PC-9 (cell line): ENCODE measurements at places on chromosomes 2 and 18. TPM values are rescaled to one million over a fixed set of nuclear protein-coding genes. Genes with fewer than 3 reads are reported as not detected.

DNA sequence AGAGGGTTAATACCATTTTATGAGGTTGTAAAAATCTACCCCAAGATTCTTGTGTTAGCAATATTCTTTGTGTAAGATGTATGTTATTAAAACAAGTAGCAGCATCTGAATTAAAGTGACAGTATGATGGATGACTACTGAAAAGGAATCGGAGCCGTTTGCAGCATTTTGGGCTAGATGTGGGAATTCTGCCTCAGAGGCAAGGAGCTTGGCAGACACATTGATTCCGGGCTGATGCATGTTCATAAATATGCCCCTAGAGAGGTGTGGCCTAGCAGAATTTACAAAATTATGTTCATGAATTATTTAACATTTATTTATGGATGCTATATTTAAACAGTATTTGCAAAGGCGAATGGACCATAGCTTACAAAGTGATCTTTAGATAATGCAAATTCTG is 389.0 kb upstream of the ETAA1 start:
- no peaks in the 10 kb centered on the region for H3K27me3 ChIP-seq
- H3K4me1 ChIP-seq = no peaks in the 10 kb centered on the region

DNA sequence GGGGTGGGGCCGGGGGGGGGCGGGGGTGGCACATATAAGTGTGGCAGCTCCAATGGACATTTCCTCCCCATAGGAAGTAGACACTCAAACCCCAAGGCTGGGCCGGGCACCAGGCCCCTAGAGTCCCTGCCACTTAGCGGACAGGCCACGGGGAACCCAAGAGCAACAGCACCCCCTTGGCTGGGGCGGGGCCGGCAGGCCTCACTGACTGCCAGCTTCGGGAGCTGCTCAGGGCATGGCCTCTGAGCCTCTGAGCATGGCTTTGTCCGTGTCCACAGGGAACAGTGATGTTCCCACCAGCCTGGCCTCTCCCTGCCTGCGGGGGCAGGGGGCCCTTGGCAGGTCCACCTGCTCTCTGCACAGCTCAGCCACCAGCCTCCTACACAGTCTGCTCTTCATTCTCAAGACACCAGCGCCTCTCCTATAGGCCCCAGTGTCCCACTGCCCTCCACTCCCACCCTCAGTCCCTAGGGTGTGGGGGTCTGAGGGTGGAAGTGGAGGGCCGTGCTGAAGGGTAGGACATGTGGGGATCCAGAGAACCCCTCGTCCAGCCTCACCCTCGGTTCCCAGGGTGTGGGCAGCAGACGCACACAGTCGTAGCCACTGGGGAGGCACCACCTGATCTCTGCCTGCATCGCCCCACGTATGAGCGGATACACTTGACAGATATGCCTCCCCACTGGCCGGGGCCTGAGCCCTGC is 106.7 kb downstream of the FAM210A start:
- no peak overlapping the region for H3K27ac ChIP-seq
- DNase-seq = no peak
- no peak overlapping the region for H3K4me3 ChIP-seq
- peaks cover 93% of the 10 kb centered on the region for H3K27me3 ChIP-seq

The TWIST2 gene
- 4.1 and 5.0 TPM in 2 replicates for total RNA-seq

GRCh38 chr2:152822676-152823075 is 104.3 kb downstream of the ARL6IP6 start:
- no peaks in the 10 kb centered on the region for H3K36me3 ChIP-seq
- no peaks in the 10 kb centered on the region for H3K27me3 ChIP-seq
- no peak overlapping the region for H3K27ac ChIP-seq
- no peak for DNase-seq
- H3K4me1 ChIP-seq = no peaks in the 10 kb centered on the region
- H3K4me3 ChIP-seq = no peak overlapping the region

- no peaks in the 10 kb centered on the region for H3K36me3 ChIP-seq
- no peak overlapping the region for H3K27ac ChIP-seq
- H3K27me3 ChIP-seq = no peaks in the 10 kb centered on the region
- no peak overlapping the region for H3K4me3 ChIP-seq
- no peak for DNase-seq
- H3K4me1 ChIP-seq = no peaks in the 10 kb centered on the region
Measured at GRCh38 chr18:8686611-8687010, 18.7 kb upstream of the MTCL1 start.

The CDK15 gene
- not detected in 2 replicates for total RNA-seq

- H3K4me3 ChIP-seq = no peak overlapping the region
- no peak for DNase-seq
- H3K27ac ChIP-seq = no peak overlapping the region
- no peaks in the 10 kb centered on the region for H3K36me3 ChIP-seq
Measured at GRCh38 chr18:74114116-74114515, 33.5 kb downstream of the FBXO15 start.

GRCh38 chr2:45052388-45052928 is 43.2 kb upstream of the SIX2 start:
- H3K27me3 ChIP-seq = no peaks in the 10 kb centered on the region
- DNase-seq = no peak
- H3K4me1 ChIP-seq = no peaks in the 10 kb centered on the region
- H3K4me3 ChIP-seq = no peak overlapping the region
- H3K36me3 ChIP-seq = no peaks in the 10 kb centered on the region
- H3K27ac ChIP-seq = no peak overlapping the region

The FMNL2 gene
- total RNA-seq = 29.0 and 33.6 TPM in 2 replicates

DNA sequence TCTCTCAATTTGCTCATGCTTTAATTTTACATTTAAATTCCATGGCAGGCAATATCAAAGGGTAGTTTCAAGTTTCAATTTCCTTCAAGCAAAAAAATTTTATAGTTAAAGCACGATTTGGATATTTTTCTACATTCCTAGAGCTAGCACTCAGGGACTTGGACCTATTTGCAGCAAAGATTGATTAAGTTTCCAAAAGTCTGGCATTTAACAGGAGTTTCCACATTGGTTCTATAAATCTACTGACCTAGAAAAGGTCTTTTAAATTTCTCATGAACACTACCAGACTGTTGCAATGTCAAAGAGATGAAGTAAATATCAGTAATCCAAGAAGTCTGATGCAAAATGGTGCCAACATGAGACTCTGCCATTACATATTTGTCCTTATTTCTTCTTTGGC is 253.7 kb upstream of the LINC00305 start:
- H3K27me3 ChIP-seq = no peaks in the 10 kb centered on the region
- no peak overlapping the region for H3K4me3 ChIP-seq
- H3K4me1 ChIP-seq = no peaks in the 10 kb centered on the region
- H3K27ac ChIP-seq = no peak overlapping the region

GRCh38 chr2:42789751-42790150 is 2.6 kb downstream of the HAAO start:
- no peaks in the 10 kb centered on the region for H3K36me3 ChIP-seq
- DNase-seq = no peak
- no peak overlapping the region for H3K4me3 ChIP-seq
- H3K27me3 ChIP-seq = no peaks in the 10 kb centered on the region
- no peak overlapping the region for H3K27ac ChIP-seq

GRCh38 chr2:208363485-208363884 is 43.1 kb upstream of the PTH2R start:
- H3K4me3 ChIP-seq = no peak overlapping the region
- peaks cover 19% of the 10 kb centered on the region for H3K4me1 ChIP-seq
- H3K27me3 ChIP-seq = no peaks in the 10 kb centered on the region
- H3K27ac ChIP-seq = no peak overlapping the region

The EVX2 gene
- not detected in 2 replicates for total RNA-seq

GRCh38 chr18:43931439-43931838 is 654.1 kb upstream of the SYT4 start:
- no peak for DNase-seq
- H3K36me3 ChIP-seq = no peaks in the 10 kb centered on the region
- no peaks in the 10 kb centered on the region for H3K27me3 ChIP-seq
- H3K4me1 ChIP-seq = no peaks in the 10 kb centered on the region
- H3K4me3 ChIP-seq = no peak overlapping the region

The HOXD9 gene
- total RNA-seq = not detected in 2 replicates

- H3K27ac ChIP-seq = no peak overlapping the region
- no peaks in the 10 kb centered on the region for H3K36me3 ChIP-seq
- H3K27me3 ChIP-seq = no peaks in the 10 kb centered on the region
- no peak for DNase-seq
- peaks cover 30% of the 10 kb centered on the region for H3K4me1 ChIP-seq
Measured at GRCh38 chr2:43139996-43140621, 86.3 kb downstream of the ZFP36L2 start.

The C2orf78 gene
- total RNA-seq = not detected in 2 replicates

DNA sequence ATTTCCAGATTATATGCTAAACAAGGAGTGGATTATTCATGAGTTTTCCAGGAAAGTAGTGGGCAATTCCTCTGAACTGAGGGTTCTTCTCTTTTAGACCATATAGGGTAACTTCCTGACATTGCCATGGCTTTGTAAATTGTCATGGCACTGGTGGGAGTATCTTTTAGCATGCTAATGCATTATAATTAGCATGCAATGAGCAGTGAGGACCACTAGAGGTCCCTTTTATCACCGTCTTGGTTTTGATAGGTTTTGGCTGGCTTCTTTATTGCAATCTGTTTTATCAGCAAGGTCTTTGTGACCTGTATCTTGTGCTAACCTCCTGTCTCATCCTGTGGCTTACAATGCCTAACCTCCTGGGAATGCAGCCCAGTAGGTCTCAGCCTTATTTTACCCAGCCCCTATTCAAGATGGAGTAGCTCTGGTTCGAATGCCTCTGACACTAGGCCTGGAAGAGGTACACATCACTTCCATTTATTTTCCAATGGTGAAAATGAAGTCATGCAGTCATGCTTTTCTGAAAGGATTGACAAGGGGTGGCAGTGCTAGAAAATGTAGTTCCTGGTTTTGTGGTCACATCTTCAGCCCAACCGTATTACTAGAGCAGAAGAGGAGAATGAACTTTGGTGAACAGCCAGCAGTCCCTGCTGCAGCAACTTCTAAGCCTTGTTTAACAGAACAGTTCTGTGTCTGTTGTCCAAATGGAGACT is 26.6 kb upstream of the ITGA4 start:
- H3K4me3 ChIP-seq = no peak overlapping the region
- H3K27me3 ChIP-seq = no peaks in the 10 kb centered on the region
- H3K4me1 ChIP-seq = no peaks in the 10 kb centered on the region
- H3K27ac ChIP-seq = no peak overlapping the region
- DNase-seq = no peak
- H3K36me3 ChIP-seq = no peaks in the 10 kb centered on the region
